ENCODE measurements at places on chromosomes 16 and 17.

- no peak for DNase-seq
Observed at GRCh38 chr16:89052191-89052889, 41.3 kb upstream of the ACSF3 start.

- DNase-seq = peak; percentile 46
Observed at GRCh38 chr17:76370261-76370993, 14.0 kb upstream of the SPHK1 start.

DNA sequence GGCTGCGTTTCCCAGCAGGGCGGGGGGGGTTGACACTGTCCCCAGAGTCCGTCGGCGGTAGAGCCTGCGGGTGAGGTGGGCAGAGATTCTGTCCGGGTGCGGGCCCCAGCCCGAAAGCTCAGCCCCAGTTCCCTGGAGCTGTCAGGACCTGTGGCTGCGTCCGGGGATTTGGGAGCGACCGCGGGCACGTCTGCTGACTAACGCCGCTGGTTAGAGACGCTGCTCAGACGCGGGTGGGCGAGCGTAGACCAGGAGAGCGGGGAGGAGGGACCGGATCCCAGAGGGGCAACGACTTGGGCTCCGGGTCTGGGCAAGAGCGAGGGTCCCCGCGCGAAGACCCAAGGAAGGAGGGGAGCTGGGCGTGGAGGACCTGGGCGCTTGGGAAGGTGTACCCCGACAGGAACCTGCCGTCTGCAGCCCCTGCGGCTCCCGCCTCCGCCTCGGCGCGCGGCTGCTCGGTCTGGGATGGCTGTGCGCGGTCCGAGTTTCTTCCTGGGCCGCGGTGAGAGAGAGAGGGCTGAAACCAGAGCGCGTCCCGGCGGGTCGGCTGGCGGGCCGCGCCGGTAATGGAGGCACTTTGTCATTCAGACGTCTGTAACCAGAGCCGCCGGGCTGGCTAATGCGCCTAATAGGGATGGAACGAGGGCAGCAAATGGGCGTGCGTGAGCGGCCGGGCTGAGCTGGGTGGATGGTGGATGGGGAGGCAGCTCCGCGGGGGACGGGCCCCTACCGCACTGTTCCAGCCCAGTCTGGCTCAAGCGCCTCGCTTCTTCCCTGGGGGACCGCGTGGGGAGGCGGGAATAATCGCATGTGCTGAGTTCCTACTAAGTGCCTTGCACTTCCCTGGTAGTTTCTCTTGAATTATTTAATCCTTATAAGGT lies 2.3 kb downstream of the NGFR start:
- DNase-seq = no peak

- no peak for DNase-seq
Observed at GRCh38 chr16:15708096-15708495, 58.1 kb downstream of the NDE1 start.

GRCh38 chr16:71442051-71442440 lies at the start of gene TLE7:
Gene TLE7, minus strand, starts transcription at chr16:71442054. Its CDS starts 8,730 bp downstream, at chr16:71433324.
- no peak for DNase-seq

GRCh38 chr16:3182608-3183444 lies 5.2 kb upstream of the OR1F1 start:
- no peak for DNase-seq

- DNase-seq = peak; percentile 79
Observed at GRCh38 chr17:17839791-17840707, 3.3 kb upstream of the SREBF1 start.

DNA sequence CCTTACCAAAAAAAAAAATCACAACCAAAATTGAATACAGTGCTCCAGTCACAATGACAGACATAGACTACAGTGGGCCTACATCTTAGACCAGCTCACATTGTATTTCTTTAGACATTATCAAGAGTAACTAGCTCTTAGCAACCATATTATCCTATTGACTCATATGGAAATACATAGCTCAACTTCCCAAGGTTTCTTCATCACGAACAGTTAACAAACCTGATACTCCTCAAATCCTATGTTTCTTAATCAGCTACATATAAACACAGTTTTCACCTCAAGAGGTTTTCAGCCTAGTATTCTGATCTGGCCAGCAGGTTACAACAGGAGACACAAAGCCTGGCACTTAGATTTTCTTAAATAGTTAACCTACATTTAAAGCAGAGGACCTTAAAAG lies 29.7 kb downstream of the CMC2 start:
- no peak for DNase-seq

GRCh38 chr16:19722981-19723380 lies 4.9 kb downstream of the IQCK start:
- DNase-seq = no peak

GRCh38 chr17:8739097-8739496 lies 5.5 kb downstream of the CCDC42 start:
- no peak for DNase-seq

GRCh38 chr17:81332914-81333528 lies 37.9 kb upstream of the SLC38A10 start:
- no peak for DNase-seq

- DNase-seq = no peak
Observed at GRCh38 chr17:82932518-82933310, 92.9 kb upstream of the ZNF750 start.

- peak; percentile 89 for DNase-seq
Observed at GRCh38 chr17:28178800-28179199, 136.3 kb downstream of the NLK start.

GRCh38 chr16:65409510-65409909 lies 287.6 kb upstream of the CDH11 start:
- DNase-seq = no peak

DNA sequence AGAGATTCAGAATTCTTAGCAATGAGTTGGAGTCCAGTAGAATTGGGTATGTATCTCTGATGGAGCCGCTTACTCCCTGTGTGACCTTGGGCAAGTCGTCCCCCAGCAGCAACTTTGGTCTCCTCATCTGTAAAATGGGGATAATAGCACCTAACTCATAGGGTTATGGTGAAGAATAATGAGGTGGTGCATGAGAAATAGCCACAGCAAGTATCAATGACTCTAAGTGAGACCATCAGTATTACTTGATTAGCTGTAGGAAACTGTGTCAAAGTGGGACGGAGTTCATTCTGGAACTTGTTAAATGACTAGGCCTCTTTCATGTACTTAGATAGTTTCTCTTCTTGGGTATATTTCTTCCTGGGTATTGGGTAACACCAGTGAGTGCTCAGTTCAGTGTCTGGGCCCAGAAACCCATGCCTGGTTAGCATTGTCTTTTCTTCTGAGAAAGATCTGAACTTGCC lies 6.4 kb downstream of the PRKCB start:
- DNase-seq = no peak

- no peak for DNase-seq
Observed at GRCh38 chr16:78363843-78364555, 264.5 kb downstream of the WWOX start.

DNA sequence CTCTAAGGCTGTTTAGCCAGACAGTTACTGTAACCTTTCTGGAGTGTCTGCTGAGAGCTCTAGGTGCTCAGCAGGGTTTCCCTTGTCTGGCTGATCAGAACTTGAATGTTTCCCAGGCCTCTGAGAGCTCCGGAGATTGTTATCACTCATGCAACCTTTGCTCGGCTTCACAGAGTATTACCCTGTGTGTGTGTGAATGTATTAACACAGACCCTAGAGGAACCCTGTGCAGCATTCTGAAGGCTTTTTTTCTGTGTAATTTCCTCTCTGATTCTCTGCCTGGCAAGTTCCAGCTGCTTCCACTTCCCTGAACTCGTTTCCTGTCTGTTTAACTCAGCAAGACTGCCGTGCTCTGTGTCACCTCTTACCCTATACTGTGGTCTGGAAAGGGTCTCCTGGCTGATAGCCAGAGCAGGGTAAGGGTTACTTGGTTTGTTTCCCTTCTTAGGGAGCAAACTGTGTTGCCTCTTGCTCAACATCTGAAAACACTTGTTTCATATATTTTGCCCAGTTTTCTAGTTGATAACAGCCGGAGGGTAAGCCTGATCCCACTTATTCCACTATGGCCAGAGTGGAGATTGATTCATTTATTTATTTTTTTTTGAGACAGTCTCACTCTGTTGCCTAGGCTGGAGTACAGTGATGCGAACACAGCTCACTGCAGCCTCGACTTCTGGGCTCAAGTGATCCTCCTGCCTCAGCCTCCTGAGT lies 21.7 kb downstream of the PRMT7 start:
- DNase-seq = peak; percentile 24

DNA sequence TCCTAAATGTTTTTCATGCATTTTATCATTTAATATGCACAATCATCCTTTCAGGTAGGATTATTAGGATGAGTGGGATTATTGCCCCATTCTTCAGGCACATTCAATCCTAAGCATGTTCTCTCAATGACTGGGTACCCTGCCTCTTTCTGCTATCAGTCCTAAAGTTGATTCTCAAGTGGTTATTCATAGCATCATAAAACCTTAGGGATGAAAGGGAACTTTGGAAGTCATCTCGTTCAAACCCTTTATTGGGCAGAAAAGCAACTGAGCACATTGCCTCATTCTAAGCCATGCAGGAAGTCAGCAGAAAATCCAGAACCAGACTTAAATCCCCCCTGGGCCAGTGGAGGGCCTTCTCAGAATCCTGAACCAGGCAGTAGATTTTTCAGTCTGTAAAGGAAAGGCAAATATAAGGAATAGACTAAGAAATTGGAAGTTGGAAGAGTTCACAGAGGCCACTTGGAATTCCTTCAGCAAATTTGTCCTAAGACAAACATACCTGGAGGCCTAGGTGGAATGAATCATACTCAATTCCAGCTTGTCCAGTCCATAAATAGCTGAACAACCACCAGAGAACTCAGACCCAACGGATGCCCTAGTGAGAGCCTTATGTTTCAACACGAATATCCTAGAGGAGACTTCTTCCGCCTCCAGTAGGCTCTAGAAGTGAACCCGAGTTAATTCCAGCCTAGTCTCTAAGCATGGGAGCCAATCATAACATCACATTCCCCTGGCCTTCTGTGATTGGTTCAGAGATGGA lies 62.7 kb downstream of the IRX6 start:
- DNase-seq = no peak

DNA sequence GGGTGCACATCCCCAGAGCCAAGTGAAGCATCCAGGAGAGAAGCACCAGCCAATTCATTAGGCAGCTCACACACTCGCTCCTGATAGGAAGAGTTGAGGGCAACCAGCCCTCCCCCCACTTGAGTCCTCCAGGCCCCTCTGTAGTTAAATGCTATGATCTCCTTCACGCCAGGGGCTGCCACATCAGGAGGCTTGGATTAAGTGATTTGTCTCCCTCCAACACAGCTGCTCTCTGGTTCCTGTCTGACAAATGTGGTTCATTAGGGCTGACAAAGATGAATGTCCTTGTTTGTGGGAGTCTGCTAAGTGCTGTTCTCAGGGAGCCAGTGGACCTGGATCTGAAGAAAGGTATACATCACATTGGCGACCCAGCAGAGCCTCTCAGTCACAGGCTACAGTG lies 94.5 kb upstream of the WSCD1 start:
- DNase-seq = no peak

DNA sequence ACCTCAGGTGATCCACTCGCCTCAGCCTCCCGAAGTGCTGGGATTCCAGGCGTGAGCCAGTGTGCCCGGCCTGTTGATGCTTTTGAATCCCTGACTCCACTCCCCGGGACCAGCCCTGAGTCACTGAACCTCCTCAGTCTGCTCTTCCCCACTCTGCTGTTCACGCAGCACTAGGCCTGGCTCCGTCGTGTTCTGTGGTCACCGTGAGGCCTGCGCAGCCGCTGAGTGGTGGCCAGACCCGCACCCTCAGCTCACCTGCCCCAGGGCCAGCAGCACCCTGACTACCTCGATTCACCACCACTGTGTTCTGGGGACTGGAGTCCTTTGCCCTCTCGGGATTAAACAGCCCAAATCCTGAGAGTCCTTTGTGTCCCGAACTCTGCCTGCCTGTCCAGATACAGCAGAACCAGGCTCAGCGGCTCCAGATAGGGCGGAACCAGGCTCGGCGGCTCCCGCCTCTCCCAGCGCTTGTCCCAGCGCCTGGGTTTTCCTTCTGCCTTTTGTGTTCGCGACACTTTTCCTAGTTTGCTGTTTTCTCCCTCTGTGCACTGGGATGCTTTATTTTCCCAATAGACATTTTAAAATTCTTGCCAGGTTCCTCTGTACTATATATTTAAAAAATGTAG lies 58.6 kb upstream of the ENDOV start:
- DNase-seq = no peak

DNA sequence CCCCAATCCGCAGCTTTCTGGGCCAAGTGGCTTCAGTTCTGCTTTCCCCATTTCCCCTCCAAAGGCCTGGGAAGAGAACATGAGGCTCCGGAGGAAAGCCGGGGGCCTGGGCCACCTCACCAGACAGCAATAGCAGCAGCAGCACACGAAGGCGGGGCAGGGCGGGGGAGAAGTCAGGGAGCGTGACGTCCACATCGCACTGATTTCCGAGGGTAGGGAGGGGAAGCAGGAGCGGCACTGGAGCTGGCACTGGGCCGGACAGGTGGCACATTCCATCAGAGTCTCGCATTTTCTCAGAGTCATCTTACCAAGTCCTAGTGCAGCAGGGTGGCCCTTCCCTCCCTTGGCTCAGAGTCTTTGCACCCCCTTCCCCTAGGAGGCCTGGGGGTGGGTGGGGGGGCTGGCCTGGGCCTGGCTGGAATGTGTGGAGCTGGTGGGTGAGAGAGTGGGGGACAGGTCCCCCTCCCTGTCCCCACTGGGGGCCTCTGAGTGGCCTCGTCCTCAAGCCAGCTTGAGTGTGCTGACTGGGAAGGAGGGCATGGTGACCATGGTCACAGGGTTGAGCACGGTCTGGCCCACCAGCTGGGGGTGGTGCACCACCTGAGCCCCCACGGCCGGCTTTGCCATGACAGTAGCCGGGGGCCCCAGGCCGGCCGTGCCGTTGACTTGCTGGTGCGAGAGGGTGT lies 14.3 kb downstream of the MNT start:
- peak; percentile 50 for DNase-seq

DNA sequence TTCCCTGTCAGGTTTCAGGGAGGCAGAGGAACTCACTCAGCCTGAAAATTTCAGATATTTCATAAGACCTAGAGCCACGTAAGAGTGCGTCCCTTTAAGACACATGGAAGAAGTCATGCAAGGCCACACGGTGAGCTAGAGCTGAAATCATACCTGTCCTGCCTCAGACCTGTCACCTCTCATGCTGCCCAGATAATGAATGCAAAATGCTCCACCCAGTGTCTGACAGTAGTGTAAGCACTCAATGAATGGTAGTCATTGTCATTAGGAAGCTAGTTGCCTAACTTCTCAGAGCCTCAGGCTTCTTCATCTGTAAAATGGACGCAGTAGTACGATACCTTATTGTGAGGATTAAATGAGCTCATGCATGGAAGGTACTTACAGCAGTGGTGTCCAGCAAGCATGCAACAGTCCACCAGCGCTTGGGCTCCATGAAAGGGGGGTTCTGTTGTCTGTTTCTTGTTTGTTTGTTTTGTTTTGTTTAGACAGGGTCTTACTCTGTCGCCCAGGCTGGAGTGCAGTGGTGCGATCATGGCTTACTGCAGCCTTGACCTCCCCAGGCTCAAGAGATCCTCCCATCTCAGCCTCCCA lies 60.7 kb downstream of the WSB1 start:
- peak; percentile 36 for DNase-seq

DNA sequence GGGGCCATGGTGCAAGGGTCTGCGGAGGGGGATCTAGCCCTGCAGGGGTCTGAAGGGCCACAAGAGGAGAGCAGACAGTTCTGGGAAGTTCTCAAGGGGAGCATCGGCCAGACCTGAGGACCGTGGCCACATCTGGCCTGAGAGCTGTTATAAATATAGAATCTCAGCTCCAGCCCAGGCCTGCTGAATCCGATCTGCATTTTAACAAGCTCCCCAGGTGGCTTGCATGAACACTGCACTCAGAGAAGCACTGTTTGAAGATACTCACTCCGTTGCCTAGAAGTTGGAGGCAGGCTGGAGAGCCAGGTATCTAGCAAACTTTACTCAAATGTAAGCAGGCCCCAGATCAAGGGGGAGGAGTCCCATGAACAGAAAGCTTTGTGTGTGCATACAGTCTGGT lies 61.3 kb downstream of the NKD1 start:
- no peak for DNase-seq

GRCh38 chr16:55045756-55046460 lies 115.2 kb downstream of the IRX5 start:
- DNase-seq = no peak
